ENCODE measurements at places on chromosomes 11 and 22. TPM values are rescaled to one million over a fixed set of nuclear protein-coding genes. Genes with fewer than 3 reads are reported as not detected.

DNA sequence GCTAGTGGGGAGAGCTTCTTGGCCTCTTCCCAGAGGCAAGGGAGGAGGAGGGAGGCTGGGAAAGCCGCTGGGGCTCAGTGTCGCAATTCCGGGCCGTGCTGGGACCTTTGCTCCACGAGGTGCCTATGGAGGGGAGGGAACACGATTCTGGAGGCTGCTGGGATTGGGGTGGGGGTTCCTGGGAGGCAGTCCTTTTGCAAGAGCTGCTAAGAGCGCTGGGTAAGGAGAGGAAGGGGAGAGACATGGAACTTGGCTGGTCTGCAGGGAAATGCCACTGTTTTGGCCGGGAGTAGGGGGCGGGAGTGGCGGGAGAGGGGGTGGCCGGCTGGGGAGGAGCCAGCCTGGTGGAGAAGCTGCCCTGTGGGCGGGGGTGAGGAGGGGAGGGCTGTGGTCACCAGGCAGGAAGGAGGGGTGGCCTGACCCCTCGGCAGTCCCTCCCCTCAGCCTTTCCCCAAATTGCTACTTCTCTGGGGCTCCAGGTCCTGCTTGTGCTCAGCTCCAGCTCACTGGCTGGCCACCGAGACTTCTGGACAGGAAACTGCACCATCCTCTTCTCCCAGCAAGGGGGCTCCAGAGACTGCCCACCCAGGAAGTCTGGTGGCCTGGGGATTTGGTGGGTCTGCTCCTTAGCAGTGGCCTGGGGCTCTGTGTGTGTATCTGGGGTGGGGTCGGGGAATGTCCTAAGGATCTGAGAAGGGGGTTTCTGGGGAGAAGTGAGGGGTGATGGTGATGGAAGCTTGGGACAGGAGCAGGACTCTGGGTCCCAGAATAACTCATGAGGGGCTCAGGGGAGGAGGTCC is at the start of gene NR1H3:
TSS of gene NR1H3 (plus strand) at position 480 of the 800 bp plus-strand sequence. CDS start 1,221 bp downstream, outside the sequence.
- DNase-seq: no peak

PATZ1 gene
- total RNA-seq: 28.4 TPM

GRCh38 chr11:117842131-117842941 is 17.8 kb upstream of the FXYD2 start:
- DNase-seq: no peak

- DNase-seq: no peak
These were observed 37.2 kb upstream of the CSNK2A3 start for GRCh38 chr11:11390068-11390771.

GRCh38 chr11:60879971-60880588 is 12.7 kb downstream of the ZP1 start:
- DNase-seq: no peak

GRCh38 chr11:93526641-93527583 is 16.3 kb downstream of the SMCO4 start:
- DNase-seq: no peak

DNA sequence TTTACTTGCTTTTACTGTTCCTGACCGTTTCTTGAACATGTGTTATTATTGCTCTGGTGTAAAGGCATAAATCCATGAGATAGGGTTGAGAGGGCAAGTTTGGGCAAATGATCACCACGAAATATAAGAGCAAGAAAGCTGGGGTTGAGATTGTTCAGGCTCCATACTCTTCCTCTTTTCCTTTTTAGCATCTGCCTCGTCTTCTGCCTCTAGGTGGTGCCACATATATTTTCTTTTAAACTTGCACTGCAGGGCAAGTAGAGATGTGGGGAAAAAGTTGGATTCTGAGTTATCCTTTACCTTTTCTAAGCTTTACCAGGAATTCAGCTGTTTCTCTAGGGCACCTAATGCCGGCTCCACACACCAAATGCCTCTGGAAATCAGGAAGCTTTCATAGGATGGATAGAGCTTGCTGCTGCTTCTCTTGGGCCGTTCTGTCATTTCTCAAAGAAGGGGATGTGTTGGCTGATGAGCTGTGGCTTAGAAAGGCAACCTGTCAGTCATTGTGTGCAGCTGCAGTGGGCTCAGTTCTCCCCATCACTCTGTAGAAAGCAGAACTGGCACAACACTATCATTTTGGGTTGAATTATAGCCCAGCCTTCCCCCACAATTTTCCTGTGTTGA is 98.2 kb downstream of the LDLRAD3 start:
- DNase-seq: peak; percentile 4

DNA sequence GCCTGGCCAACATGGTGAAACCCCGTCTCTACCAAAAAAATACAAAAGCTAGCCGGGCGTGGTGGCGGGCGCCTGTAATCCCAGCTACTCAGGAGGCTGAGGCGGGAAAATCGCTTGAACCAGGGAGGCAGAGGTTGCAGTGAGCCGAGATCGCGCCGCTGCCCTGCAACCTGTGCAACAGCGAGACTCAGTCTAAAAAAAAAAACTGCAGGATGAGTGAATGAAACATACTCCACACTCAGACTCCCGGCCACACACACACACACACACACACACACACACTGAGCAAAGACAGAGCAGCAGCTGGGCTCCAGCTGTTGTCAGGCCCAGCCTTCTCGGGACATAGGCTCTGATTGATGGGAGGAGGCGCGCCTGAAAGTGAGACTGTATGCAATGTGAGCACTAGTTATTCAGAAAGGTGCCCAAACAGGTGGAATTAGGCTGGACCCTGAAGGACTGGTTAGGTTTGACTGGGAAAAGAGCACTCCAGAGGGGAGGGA is 1.5 kb upstream of the PLEKHA7 start:
- no peak for DNase-seq
